ENCODE measurements at places on chromosomes 4 and X.

- DNase-seq = no peak
Observed at GRCh38 chr4:112645541-112646329, 8.8 kb downstream of the LARP7 start.

DNA sequence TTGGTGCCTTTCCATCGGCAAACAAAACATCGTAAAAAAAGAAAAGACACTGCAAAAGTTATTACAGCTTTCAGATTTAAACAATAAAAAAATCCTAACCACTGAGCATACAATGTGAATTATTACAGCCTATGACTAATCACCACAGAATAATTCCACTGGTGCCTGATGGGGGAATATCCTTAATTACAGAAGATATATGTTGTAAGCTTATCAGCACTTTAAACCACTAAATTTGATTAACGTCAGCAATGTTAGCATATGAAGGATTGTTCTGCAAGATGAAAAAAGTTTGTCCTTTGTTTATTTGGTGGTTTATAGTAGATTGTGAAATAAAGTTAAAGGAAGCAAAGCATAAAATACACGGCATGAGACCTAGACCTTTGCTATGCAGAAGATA lies 210.2 kb upstream of the ADAMTS3 start:
- DNase-seq = no peak

- peak; percentile 37 for DNase-seq
Observed at GRCh38 chr4:45442466-45442865, 681.4 kb downstream of the GABRG1 start.

DNA sequence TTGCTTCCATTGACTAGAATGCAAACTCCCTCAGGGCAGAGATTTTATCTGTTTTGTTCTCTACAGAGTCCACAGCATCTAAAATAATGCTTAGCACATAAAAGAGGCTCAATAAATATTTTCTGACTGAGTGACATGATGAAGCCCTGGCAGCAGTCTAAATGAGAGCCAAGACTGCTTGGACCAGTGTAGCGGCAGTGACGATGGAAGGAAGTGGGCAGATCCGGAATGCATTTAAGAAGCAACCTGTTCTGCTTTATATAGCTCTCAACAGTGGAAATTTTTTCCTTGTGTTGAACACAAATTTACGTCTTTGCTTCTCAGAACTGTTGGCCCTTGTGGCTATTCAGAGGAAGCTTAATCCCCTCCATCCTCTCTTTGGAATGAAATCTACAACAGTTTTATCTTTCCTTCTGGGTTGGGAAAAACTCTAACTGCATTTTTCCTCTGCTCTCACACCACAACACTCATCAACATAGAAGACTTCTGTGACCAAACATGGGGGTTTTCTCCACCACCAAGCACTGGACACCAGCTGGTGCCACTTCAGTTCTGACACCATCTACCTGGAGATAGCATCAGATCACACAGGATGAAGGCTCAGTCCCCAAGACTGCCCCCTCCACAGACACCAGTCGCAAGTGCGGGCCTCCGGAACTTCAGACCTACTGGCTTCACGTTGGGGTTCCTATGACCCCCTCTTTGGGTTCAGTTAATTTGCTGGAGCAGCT lies 7.0 kb upstream of the BEND4 start:
- no peak for DNase-seq

DNA sequence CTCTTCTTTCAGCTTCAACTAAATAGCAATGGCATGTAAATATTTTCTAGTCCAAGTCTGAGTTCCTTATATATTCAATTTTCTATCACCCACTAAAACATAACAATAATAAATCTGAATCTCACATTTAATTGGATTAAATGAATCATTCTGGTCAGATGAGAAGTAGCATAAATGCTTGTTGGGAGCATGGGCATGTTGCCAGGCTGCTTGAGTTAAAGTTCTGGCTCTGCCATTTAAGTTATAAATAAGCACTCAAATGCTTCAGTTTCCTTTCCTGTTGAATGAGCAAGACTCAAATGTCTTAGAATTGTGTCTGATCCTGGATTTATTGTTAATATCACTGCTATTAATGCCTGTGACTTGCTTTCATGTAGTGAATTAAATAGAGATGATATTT lies 496.3 kb downstream of the STPG2 start:
- DNase-seq = no peak

GRCh38 chr4:2570551-2571222 lies 34.2 kb downstream of the FAM193A start:
- no peak for DNase-seq

DNA sequence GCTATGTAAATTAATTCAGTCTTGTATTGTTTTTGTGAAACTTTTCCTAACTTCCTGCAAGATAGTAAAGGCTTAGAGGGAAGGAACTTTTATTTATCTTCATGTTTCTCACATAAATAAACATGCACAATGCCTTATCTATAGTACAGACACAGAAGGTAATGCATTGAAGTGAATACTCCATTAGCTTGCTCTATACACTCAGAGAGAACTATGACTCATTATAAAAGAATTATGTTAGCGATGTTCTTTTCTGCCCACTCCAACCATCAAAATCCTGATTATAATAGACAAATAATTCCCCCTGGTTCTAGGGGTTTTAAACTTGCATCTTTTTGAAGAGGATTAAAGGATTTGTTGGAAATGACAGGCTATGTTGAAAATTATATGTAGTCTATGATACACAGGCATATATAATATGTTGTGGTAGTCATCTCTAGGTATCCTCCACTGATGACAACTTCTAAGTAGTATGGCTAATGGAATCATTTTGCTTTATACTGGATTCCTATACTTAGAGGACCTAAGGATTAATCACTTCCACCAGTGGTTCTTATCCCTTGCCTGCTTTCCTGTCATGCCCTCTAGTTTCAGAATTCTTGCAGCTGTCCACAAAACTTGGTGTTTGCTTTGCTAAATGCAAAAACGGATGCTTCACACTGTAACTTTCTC lies 115.7 kb downstream of the NDST4 start:
- no peak for DNase-seq

All from ACHN (cell line).